Endothelial cell of umbilical vein (primary cell): ENCODE measurements at places on chromosomes 5 and 9.

DNA sequence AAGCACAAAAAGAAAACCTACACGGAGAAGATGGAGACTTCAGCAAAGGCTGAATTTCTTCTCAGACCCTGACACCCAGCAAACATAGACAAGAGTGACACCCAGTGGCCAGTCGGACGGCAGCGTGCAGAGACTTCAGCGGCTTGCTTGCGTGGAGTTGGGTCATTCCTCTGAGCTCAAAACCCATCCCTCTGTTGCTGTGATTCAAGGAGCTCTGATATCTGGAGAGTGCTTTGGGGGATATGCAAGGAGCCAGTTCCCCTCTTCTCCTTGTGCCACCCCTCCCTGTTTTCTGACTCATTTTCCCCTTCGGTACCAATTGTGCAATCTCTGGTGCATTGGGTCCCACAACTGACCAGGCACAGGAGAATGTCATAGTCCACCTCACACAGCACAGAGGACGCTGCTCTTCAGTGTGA lies 27.5 kb downstream of the SH3TC2 start:
- DNase-seq: peak; percentile 73

GRCh38 chr5:98106116-98107031 lies 667.1 kb upstream of the RGMB start:
- DNase-seq: peak; percentile 42

DNA sequence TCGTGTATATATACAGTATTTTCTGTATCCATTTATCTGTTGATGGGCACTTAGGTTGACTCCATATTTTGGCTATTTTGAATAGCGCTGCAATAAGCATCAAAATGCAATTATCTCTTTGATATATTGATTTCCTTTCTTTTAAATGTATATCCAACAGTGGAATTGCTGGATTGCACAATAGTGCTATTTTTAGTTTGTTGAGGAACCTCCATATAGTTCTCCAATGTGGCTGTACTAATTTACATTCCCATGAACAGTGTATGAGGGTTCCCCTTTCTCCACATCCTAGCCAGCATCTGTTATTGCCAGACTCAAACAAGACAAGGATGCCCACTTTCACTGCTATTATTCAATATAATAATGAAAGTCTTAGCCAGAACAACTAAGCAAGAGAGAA lies 9.1 kb upstream of the CTXN3 start:
- DNase-seq: no peak

- peak; percentile 89 for DNase-seq
These were observed 25.3 kb upstream of the LRRTM2 start for GRCh38 chr5:138900281-138900965.

DNA sequence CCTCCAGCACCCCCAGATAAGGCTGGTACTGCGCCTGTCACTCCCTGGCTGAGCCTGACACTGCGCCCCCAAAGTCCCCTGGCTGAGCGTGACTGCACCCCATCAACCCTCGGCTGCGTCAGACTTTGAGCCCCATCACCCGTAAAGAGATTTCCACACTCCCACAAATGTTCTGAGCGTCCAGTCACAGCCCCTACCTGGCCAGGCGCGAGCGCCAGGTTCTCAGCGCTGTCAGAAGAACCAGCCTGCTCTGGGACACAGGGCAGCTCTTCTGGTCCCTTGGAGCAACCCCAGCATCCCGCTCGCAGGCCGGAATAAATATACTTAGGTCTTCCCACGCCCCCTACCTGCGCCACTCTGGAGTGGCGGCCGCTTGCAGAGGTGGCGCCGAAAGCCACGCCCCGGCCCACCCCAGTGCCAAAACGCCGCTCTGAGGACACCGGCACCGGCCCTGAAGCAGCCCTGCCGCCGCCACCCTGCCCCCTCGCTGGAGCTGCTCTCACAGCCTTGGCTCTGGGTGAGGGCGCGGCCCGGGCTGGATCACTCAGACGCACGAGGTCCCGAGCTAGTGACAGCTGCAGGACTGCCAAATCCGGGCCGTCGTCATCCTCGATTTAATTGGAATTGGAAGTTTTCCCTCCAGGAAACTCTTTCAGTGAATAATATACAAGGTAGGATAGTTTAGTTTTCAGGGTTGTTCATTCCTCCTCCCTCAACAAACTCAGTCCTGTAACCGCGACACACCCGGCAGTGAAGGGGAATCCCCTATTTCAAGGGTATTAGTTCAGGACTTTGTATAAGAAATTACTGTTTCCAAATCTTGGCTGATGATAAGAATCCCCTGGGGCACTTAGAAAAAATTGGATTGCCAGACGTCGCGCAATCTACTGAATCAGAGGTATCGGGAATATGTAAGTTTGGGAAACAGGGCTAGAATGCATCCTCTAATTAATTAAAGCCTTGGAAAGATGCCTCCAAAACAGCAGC lies 1.2 kb upstream of the CEMIP2 start:
- peak; percentile 34 for DNase-seq

DNA sequence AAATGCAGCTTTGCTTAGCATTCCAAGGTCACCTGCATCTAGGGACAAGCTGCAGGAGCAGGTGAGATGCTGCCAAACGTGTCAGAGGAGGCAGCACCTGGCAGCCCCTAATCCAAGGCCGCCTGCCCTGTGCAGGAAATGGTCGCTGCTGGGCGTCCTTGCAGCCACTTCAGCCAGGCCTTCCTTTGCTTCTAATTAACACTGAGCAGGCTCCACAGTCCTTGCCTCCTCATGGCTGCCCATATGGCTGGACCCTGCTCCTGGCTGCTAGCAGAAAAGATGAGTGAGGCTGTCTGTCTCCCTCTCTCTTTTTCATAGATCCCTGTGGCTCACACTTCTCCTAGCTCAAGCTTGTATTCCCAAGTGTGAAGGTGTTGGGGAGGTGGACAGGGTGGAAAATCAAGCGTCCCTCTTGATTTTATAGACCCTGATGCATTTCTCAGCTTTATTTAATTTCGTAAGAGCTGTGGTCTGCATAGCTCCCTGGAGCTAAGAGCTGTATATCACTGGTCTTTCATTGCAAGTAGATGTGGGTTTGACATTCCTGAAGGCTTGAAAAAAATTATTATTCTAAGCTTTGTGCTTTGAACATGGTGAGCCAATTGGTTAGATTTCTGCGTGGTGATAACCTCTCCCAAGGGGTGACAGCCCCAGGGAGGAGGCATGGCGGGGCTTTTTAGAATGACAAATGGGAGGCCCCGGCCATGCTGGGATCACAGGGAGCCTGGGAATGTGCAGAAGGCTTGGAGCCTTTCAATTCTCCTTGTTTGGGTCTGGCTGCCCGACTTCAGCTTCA lies 193.8 kb downstream of the SLIT3 start:
- no peak for DNase-seq
